ENCODE measurements at places on chromosomes 11 and 22. TPM values are rescaled to one million over a fixed set of nuclear protein-coding genes. Genes with fewer than 3 reads are reported as not detected.

The SCGB1A1 gene
- not detected for total RNA-seq

The SPDYC gene
- total RNA-seq: not detected

The CHEK1 gene
- 23.1 TPM for total RNA-seq

The PTS gene
- 47.7 TPM for total RNA-seq

The WT1 gene
- not detected for total RNA-seq

The MRGPRF gene
- total RNA-seq: 1.0 TPM

- no peak overlapping the region for H3K27ac ChIP-seq
- no peaks in the 10 kb centered on the region for H3K36me3 ChIP-seq
- H3K4me3 ChIP-seq: no peak overlapping the region
- no peak for DNase-seq
- no peaks in the 10 kb centered on the region for H3K27me3 ChIP-seq
These were observed 49.7 kb downstream of the ARRB1 start for GRCh38 chr11:75301601-75302345.

GRCh38 chr11:534396-535209 is 773 bp downstream of the HRAS start:
- no peaks in the 10 kb centered on the region for H3K4me1 ChIP-seq
- H3K27me3 ChIP-seq: peaks cover 4% of the 10 kb centered on the region
- peak overlapping the region; percentile 64 for H3K4me3 ChIP-seq
- H3K27ac ChIP-seq: no peak overlapping the region

DNA sequence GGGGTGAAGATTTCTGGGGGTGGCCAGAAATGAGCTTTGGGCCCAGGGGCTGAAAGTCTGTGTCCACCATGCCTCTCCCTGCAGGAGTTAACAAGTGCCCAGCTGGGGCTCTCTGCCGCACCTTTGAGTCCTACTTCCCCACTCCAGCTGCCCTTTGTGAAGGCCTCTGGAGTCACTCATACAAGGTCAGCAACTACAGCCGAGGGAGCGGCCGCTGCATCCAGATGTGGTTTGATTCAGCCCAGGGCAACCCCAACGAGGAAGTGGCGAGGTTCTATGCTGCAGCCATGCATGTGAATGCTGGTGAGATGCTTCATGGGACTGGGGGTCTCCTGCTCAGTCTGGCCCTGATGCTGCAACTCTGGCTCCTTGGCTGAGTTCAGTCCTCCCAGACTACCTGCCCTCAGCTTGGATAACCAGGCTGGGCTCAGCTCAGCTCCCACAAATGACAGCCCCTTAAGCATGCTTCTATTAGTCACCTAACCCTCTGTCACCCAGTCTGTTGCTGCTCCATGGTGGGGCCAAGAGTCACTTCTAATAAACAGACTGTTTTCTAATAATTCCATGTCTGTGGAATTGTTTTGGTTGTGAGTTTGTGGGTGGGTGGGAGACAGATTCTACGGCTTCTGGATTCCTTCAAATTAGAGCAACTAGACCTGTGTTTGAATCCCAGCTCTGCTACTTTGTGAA is 3.0 kb upstream of the INPPL1 start:
- H3K27me3 ChIP-seq: peaks cover 6% of the 10 kb centered on the region
- H3K27ac ChIP-seq: no peak overlapping the region
- no peak for DNase-seq

DNA sequence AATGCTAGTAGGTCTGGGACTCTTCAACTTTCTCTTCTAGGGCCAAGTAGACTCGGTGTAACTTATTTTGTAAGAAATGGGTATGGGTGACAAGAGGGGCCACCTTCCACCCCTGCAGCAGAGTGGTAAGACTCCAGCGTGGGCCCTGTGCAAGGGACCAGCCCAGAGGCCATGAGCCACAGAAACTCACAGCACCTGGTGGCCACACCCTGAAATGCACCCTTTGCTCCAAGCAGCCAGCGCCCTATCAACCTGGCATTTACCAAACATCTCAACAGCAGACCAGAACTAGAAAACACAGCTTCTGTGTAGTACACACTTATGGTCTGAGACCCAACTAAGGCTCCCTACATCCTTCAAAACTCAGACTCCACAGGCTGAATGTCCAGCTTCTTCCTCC is 5.7 kb downstream of the CDCA5 start:
- peak; percentile 76 for DNase-seq
- H3K27me3 ChIP-seq: peaks cover 3% of the 10 kb centered on the region
- H3K4me1 ChIP-seq: peaks cover 14% of the 10 kb centered on the region

DNA sequence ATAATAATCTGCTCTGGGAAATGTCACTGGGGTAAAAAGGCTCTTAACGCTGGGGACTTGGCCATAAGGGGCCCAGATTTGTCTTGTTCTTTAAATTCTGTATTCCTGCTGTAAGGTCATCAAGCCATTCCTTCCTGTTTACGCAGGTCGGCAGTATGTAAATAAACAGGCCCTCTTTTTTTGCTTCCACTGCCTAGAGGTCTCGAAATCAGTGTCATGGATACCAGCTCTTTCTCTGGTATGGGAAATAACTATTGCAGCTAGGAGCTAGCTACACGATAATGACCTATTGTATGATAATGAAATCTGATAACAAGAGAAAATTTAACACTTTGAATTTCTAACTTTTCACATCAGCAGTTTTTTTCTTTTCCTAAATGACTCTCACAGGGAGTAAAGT is 209.2 kb upstream of the NARS2 start:
- H3K4me1 ChIP-seq: peaks cover 24% of the 10 kb centered on the region
- peaks cover 3% of the 10 kb centered on the region for H3K27me3 ChIP-seq
- H3K4me3 ChIP-seq: no peak overlapping the region
- no peak for DNase-seq
- H3K27ac ChIP-seq: no peak overlapping the region

GRCh38 chr11:130513132-130513531 is 64.7 kb downstream of the ADAMTS15 start:
- H3K27ac ChIP-seq: peak overlapping the region; percentile 62
- peaks cover 4% of the 10 kb centered on the region for H3K27me3 ChIP-seq
- DNase-seq: no peak

GRCh38 chr11:47944632-47945031 is 35.7 kb upstream of the PTPRJ start:
- no peak overlapping the region for H3K4me3 ChIP-seq
- no peak overlapping the region for H3K27ac ChIP-seq
- no peaks in the 10 kb centered on the region for H3K36me3 ChIP-seq
- no peaks in the 10 kb centered on the region for H3K4me1 ChIP-seq
- no peak for DNase-seq

GRCh38 chr22:40621309-40622151 is 15.0 kb downstream of the MRTFA start:
- H3K27me3 ChIP-seq: no peaks in the 10 kb centered on the region
- no peak for DNase-seq
- H3K36me3 ChIP-seq: peaks cover 18% of the 10 kb centered on the region
- H3K4me1 ChIP-seq: no peaks in the 10 kb centered on the region

DNA sequence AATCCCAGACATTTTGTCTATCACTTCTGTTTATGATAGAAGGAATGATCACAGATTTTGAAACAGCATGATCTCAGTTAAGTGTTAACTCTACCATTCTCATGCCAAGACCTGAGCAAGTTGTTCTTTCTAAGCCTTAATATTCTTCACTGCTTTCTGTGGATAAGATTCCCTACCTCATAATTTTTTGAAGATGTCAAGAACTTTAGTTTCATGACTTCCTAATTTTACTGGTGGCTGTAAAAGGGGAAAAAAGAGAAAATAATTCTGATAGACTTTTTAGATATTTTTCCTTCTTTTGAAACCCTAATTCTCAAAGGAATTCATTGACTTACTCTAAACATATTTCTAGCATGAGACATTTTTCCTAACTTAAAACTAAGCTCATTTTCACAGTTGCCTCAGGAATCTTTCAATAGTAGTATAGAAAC is 520.0 kb upstream of the LUZP2 start:
- H3K36me3 ChIP-seq: no peaks in the 10 kb centered on the region
- H3K27ac ChIP-seq: no peak overlapping the region
- H3K4me3 ChIP-seq: no peak overlapping the region
- no peak for DNase-seq
- H3K27me3 ChIP-seq: no peaks in the 10 kb centered on the region

Measured in glutamatergic neuron (in vitro differentiated cells).